ENCODE measurements at places on chromosomes 12 and 14.

GRCh38 chr12:570435-570920 lies 92.8 kb downstream of the NINJ2 start:
- no peak for DNase-seq

DNA sequence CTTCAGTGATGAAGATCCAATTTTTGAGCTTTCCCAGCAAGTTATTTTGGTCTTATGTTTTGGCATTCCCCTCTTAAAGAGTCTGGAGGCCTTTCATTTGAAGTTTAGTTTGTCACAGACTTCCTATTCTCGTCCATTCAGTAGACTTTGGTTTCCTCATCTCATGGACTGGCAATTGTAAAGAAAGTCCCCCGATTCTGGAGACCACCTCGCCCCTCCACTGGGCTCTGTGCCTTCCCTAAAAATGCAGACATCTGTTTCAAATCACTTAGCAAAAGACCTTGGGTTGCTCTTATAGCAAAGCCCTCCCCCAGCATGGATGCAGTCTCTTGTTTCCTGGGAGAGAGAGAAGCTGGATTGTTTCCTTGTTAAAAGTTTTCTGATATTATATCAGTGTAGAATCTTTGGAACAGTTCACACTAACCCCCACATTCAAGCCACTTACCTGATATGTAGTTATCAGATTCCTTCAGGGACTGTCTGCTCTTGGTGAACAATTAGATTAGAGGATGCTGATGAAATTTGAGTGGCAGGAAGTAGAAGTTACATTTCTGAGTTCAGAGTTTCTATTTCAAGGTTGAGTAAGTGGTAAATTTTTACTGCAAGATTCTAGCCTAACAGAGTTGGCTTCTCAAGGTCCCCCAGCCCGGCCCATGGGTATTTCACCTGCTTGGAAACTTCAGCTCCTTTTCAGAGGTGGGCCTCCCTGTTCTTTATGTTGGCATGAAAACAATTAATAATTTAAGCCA lies 56.3 kb downstream of the PLXNC1 start:
- DNase-seq, result peak; percentile 37

- DNase-seq, result no peak
Measured at GRCh38 chr14:105272623-105273022, 24.3 kb downstream of the BTBD6 start.

DNA sequence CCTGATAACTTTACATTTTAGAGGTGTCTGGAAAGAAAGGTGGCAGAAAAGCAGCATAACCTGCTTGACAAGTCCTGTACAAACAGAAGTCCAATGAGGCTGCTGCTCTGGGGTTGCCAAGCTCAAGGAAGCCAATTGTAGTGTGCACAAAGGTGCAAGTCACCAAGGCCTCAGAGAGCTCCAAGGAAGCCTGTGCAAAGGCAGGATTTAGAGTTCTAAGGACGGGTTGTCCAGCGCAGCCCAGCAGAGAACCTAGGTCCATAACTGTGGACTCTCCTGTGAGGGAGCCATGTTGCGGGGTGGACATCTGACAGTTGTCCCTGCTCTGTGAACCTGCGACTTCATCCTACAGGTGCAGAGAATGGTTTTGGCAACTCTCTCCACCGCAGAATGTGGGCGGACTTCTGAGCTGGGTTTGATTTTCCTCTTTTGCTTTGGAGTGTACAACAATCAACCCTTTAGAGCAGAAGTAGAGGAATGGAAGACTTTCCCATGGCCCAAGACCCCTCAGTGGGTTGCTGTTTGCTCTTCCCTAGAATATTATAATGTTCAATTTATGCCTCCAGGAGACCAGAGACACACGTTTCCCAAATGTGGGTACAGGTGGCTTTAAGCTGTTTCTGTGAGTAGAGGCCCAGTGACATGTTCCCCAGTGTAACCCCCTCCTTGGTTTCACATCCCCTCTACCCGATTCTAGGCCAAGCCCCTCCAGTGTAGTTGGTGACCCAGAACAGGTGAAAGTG lies 81.0 kb downstream of the ETV6 start:
- peak; percentile 28 for DNase-seq

GRCh38 chr12:79296133-79296532 lies 394.6 kb downstream of the PAWR start:
- no peak for DNase-seq

GRCh38 chr12:20477672-20478071 lies 109.3 kb downstream of the PDE3A start:
- no peak for DNase-seq

- DNase-seq, result no peak
Measured at GRCh38 chr12:11408096-11408495, 12.7 kb upstream of the PRB2 start.

DNA sequence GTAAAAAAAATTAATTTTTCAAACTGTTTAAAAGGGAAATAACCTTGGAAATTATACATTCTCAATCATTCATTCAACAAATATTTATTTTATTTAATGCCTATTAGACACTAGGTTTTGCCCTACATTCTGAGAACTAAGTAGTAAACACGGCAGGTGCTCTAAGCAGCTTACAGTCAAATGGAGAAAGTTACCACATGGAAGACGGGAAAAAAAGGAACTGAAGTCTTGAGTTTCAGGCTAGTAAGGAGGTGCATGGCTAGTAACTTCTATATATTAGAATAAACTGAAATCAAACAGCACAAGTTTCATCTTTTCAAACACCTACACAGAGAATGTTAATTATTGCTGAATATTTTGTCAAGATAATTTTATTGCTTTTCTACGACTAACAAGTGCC lies 52.9 kb downstream of the C12orf42 start:
- no peak for DNase-seq

DNA sequence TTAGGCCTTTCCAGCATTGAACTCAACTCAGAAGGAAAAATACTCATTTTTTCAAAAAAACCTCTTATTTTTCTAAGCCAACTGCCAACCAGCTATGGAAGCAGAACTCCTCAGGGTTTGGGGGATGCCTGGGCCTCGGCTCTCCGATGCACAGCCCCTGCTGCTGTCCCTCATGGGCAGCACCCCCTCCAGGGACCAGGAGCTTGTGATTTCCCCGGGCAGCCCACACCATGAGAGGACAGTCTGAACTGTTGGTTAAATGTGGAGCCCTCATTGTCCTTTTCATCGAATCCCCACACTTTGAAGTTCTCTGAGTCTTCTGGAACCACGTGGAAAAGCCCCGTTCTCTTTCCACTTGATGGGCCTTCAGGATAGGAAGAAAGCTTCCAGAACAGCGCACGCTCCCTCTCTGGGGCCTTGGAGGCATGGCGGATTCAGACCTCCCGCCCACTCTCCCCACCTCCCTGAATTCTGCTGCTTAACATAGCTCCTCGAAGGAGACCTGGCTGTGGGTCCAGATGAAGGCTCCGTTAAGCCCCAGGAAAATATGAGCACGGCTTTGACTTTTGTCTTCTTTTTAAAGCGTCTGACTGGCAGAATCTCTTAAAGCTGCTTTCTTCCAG lies 156.6 kb downstream of the CALM1 start:
- DNase-seq, result no peak

DNA sequence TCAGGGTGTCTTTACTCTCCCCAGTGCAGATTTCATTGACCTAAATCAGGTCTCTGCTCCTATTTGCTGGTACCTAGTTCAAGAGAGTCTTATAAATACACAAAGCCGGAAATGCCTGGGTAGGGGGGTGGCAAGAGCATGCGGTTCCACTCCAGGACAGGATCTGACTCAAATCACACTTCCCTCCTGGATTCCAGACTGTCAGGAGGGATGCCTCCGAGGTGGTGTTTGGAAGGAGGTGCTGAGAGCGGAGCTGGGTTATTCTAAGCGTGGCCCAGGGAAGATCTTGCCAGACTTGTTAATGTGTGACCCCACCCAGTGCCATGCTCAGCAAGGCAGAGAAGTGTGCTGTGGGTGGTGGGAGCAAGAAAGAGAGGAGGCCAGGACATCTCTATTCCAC lies 49.8 kb downstream of the B4GALNT3 start:
- DNase-seq, result no peak

DNA sequence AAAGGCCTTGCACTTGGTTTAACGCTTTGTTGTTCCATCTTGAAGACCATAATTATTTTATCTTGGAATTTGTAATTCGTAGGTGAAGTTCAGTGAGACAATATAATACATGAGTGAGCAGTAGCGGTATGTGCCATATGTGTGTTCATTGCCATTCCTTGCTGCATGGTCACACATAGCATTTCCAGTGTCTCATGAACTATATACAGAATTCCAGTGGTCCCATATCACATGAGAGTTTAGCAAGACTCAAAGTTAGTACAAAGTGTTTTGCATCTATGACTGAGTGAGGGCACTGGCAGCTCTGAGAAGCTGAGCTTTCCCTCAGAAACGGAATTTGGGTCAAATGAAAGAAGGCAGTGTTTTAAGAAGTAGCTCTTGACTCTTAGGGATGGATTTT lies 359.8 kb downstream of the FOXG1 start:
- no peak for DNase-seq

GRCh38 chr12:87413784-87414183 lies 615.4 kb downstream of the C12orf50 start:
- no peak for DNase-seq

- DNase-seq, result peak; percentile 41
Measured at GRCh38 chr12:52585946-52586345, 12.3 kb upstream of the KRT74 start.

DNA sequence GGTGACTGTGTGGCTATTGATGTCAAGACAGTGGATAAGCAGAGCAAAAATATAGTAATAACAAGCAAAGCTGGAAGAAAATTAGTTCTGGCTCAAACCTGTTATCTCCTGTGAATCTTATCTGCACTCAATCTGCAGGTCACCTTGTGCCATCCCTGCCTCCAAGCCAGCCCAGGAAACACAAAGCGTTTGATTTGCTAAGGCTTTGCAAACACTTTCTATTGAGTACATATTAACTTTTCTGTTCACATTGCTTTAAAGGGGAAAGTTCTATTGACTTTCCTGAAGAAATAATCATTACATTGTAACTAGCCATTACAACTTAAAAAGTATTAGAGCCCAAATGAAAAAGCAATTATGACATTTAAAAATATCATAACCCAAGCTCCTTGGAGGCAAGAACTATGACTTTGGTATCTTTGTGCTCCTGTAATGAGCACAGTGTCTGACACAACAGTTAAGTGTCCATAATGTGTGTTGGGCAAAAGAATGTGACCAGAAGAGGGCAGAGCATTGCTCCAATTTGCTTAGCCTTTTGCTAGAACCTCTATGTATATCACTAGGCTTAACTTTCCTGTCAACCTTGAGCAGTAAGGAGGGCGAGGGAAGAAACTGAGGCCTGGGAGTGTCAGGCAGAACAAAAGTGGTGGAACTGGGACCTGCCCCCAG lies 24.7 kb downstream of the SERPINA3 start:
- no peak for DNase-seq

- no peak for DNase-seq
Measured at GRCh38 chr12:107492393-107493134, 193.0 kb upstream of the PWP1 start.

- DNase-seq, result no peak
Measured at GRCh38 chr12:49631336-49631907, 8.1 kb downstream of the PRPF40B start.

DNA sequence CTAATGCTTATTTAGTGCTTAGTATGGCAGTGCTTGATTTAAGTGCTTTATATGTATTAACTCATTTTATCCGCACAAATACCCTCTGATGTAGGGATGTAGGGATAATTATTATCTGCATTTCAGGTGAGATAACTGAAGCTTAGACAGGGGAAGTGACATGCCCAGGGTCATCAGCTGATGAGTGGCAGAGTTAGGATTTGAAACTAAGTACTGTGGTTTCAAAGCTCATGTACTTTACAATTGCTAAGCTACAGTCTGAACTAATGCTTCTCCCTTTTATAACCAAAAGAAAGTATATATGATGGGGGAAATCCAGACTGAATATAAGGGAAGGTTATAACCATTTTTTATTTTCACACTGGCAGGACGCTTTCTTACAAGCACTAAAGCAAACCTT lies 229.6 kb upstream of the NAV3 start:
- no peak for DNase-seq

- no peak for DNase-seq
Measured at GRCh38 chr12:123288751-123289346, 17.2 kb upstream of the CDK2AP1 start.

GRCh38 chr12:31245822-31246469 lies 80.0 kb downstream of the SINHCAF start:
- no peak for DNase-seq

DNA sequence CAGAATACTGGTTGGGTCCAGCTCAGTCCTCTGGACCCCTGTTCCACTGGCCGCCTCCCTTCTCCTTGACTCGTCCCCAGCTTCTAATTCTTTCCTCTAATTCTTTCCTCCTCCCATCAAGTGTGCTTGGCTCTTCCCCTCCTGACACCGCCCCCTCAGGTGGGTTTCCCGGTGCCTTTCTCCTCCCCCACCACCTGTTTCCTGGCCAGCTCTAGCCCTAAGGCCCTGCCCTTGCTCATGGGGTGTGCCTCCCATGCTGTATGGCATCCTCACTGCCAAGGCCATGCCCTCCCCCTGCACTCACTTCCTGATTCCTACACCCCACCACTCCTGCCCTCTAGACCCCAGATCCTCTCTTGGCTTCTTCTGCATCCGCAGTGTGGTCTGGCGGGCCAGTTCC lies 12.1 kb upstream of the EML1 start:
- no peak for DNase-seq

GRCh38 chr14:74619672-74620131 lies 7.7 kb upstream of the LTBP2 start:
- DNase-seq, result no peak

GRCh38 chr12:77102123-77102522 lies 36.8 kb upstream of the E2F7 start:
- DNase-seq, result no peak

DNA sequence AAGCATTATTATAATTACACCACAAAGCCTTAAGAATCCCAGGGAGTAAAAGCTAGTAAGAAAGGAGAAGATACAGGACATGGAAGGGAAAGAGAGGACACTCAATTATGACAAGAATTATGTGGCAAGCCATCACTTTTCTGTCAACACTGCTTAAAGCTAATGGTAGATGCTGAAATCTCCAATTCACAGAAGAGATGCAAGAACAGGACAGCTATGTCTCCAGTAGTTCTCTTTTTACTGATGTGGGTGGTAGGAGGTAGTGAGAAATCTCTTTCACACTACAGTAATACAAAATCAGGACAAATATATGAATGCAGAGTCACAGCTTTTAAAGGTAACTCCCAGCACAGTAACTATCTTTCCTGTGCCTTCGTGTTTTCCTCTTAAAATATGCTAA lies 29.2 kb downstream of the CHD8 start:
- no peak for DNase-seq
